Mucosa of descending colon (tissue), 3 donors: ENCODE measurements at places on chromosomes 16 and 17. TPM values are rescaled to one million over a fixed set of nuclear protein-coding genes. Genes with fewer than 3 reads are reported as not detected.

Gene CCL7
- total RNA-seq = not detected

Gene ADGRG3
- total RNA-seq = 3.4 TPM

DNA sequence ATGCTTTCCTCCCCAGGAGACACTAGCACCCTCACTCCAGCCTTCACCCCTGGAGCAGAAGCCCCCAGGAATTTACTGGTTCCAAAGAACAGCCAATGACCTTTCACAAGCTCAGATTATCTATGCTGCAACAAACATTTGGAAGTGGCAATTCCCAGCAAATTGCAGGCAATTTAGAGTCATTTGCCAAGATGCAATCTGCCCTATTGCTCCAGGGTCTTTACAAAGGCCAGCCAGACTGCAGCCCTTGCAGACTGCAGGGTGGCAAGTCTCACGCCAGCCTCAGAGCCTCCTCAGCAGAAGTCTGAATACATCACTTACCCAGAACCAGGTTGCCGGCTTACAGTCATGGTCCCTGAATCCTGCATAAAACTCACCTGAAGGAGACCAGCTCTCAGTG, 21.8 kb downstream of the AXIN1 start:
- DNase-seq = no peak

DNA sequence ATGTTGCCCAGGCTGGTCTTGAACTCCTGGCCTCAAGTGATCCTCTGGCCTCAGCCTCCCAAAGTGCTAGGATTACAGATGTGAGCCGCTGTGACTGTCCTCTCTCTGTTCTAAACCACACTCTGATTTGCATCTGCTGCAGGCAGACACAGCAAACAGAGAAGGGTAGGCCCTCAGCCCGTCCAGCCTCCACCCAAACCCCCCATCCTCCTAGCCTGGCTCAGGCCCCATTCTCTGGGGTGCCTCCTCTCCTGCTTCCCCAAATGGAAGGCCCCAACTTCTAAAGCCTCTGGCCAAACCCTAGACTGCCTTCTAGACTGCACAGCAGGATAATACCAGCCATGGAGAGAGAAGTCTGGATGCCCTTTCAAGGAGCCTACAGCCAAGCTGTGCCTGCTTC, 4.1 kb upstream of the GFAP start:
- DNase-seq = peak; percentile 2

Gene SPNS2
- 11.0 TPM for total RNA-seq

DNA sequence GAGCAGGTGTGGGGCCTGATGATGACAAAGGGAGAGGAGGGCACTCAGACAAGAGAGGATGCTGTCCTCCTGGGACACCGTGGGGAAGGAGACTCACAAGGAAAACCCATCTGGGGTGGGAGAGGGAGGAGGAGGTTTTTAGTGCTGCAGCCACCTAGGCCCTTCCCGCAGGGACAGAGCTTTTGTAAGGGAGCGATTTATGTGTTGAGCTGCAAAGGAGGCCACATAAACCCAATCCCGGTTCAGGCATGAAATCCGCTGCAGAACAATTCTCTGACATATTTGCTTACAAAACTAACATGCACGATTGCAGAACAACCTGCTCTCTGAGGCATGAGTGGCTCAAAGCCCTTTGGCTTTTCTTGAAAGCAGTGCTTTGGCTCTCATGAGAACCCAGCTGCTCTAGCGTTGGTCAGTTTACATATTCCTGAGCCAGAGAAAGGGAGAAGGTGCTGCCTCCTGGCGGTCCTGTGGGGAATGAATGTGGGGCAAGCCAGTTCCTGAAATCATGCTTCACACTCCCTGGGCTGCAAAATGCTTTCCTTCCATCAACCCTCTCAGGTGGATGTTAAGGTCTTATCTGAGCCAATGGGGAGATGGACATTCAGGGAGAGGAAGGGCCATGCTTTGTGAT, 122.4 kb upstream of the NLRP1 start:
- DNase-seq = peak; percentile 76

Gene ZNF18
- total RNA-seq = 8.1 TPM

DNA sequence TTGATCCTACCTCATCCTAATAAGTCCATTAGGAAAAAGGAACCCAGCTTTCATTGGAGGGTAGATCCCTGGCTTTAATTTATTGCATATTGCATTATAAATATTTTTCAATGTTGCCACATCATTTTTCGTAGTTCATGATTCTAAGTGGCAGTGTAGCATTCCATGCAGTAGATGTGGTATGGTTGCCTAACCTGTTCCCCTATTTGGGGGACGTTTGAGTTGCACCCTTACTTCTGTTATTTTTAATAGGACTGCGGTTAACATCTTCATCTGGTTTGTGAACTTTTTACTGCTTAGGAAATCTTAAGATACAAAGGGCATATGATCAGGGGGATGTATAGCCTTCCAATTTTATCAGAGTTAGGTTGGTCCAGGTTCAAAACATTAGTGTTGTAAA, 5.4 kb downstream of the SCPEP1 start:
- DNase-seq = no peak

DNA sequence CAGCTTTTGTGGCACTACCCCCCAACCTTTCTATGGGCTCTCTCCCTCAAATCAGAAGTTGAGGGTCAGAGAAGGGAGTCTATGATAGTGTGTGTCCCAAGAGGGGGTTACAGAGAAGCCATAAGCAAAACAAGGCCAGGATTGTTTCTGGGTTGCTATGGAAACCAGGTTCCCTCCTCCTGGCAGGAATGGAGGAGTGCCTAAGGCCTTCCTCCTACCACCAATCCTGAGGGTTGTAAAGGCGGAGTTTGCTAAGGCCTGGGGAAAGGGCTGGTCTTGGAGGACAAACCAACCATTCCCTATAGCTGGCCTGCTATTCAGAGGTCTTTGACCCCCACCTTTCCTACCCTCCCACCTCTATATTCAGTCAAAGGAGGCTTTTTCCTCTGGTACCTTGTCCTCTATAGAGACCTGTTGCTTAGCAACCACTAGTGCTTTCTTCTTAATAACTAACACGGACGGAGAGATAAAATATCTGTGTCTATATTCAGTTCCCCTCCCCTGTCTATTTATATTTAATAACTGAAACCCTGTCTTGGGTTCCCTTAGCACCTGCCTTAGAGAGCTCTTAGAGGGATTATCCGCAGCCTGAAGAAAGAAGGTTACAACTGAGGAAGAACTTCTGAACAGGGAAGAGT, 43.4 kb downstream of the NEUROD2 start:
- DNase-seq = no peak

DNA sequence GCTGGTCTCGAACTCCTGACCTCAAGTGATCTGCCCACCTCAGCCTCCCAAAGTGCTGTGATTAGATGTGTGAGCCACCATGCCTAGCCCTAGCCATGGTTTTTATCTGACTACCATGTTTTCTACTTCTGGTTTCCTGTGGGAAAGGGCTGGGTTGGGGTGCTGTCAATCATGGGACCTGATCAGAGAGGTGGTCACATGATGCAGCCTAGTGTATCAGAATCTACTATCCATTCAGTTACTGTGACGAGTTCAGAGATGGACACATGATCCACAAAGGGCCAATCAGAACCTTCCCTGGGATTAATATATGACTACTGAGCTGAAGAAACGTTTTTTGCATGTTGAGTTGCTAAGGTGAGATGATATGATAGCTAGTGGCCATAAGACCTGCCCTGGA, 59.1 kb downstream of the ABCC6 start:
- DNase-seq = no peak

DNA sequence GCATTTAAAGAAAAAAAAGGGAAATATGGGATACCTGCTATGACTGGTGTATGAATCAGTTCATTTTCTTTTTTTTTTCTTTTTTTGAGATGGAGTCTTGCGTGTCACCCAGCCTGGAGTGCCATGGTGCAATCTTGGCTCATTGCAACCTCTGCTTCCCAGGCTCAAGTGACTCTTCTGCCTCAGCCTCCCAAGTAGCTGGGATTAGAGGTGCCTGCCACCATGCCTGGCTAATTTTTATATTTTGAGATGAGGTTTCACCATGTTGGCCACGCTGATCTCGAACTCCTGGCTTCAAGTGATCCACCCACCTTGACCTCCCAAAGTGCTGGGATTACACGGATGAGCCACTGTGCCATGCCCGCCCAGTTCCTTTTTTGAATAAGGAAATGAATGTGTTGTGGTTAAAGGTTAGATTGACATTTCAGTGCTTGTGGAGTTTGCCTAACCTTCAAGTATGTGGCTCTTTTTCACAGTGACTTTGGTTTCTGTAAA, 7.7 kb downstream of the HAPSTR1 start:
- DNase-seq = no peak

Gene ALDH3A1
- 5.9 TPM for total RNA-seq

DNA sequence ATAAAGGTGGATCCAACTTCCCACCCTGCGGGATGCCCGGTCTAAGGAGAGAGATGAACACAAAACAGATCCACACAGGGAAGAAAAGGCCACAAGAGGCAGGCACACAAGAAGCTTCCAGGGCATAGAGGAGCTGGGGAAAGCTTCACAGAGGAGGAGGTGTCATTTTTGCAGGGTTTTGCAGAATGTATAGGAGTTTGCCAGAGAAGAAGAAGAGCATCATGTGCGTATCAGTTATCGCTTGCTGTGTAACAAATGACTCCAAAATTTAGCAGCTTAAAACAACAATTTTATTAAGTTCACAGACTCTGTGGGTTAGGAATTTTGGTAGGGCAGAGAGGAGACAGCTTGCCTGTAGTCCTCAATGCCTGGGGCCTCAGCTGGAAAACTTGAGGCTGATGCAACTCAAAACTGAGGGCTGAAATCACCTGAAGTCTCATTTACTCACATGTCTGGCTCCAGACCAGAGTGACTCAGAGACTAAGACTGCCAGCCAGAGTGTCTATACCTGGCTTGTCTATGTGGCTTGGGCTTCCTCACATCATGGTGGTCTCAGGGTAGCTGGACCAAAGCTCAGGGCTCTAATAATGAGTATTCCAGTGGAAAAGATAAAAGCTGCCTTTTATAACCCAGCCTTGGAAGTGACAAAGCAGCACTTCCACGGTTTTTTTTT, 33.9 kb upstream of the ZNF423 start:
- DNase-seq = no peak

Gene RHBDF1
- total RNA-seq = 27.2 TPM

Gene MT1H
- total RNA-seq = 1.5 TPM

Gene CDK3
- total RNA-seq = 7.9 TPM

Gene MPP2
- 0.55 TPM for total RNA-seq

GRCh38 chr16:89308391-89309333, 91.2 kb downstream of the ZNF778 start:
- DNase-seq = no peak

DNA sequence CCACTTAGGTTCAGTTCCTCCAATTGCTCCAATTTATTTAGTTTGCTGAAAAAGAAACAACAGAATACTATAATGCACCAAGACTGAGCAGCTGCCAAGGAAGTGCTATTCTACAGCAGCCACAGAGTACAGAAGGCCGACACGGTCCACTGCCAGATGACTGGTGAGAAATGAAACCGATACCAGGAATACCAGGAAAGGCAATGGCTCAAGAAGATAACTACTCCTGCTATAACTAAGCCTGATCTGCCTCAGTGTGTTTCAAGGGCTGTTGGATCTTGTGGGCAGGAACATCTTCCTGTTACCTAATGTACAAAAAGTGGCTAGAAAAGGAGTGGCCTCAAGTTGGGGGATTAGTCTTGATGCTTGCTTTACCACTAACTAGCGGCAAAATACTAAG, 32.8 kb downstream of the MARVELD3 start:
- DNase-seq = no peak

- no peak for DNase-seq
These were observed 409.9 kb downstream of the KCNJ18 start for GRCh38 chr17:22102177-22102576.

Gene ATP2A1
- total RNA-seq = 1.7 TPM

GRCh38 chr16:81318711-81319110, 3.9 kb downstream of the GAN start:
- DNase-seq = no peak

DNA sequence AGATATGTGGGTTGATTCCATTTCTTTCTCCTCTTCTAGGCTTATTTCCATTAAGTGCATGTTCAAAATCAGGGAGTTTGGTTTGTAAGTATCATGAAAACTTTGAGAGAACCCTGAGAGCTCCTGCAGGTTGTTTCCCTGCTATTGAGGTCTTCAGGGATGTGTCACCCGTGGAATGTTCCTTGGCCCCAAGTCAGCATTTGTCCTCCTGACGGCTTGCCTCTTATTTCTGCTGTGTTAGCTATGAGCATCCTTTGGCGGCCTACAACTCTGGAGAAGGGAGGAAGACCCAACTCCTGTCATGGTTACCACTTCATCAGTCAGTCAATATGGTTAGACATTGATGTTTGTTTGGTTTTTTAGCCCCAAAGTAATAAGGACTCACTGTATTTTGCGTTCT, 180.8 kb downstream of the FTO start:
- DNase-seq = no peak

- no peak for DNase-seq
These were observed 205.6 kb downstream of the XYLT1 start for GRCh38 chr16:17265154-17265553.

- no peak for DNase-seq
These were observed 16.2 kb upstream of the THAP11 start for GRCh38 chr16:67825906-67826305.

Gene BRIP1
- total RNA-seq = 3.2 TPM

DNA sequence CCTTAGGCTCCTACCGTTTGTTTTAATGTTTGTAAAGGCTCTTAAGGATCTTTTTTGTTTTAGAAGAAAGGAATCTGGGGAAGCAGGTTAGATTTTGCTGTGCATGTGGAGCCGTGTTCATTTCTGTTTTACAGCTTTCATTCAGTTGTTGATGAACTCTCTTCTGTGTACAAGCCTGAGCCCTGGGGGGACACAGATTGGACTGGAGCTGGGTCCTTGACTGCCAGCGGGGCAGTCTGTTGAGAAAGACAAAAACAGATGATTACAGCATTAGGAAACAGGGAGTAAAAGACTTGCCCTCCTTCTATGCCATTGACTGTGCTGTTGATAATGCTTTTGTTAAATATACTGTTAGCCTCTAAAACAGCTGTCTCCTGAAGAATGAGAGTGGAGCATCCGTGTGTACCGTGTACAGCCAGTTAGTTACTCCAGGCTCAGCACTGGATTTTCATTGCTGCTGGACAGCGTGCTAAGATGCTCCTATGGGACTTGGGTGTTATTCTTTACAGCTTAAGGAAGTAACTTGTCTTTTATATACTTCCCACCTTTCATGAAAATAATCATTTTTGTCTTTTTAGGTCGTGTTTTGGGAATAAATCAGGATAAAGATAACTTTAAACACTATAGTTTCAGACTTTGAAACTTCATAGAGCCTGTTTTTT, 3.2 kb downstream of the MAP1LC3B start:
- DNase-seq = no peak

GRCh38 chr16:64615630-64616280, 506.1 kb downstream of the CDH11 start:
- no peak for DNase-seq

DNA sequence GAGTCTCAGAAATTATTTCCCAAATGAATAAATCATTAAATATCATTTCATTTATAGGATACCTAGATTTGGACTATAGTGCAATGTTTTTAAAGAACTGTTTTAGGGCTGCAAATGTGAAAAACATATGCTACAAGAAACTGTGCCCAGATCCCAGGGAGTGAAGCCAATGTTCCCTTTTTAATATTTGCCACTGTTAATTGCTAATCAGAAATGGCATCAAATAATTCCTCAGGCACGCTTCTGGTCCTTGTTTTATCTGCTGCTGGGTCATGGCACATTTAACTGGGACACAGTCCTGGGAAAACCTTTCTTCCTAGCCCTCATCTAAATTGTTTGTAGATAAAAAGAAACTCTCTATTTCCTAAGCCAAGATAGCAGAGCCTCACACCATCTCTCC, 79.3 kb upstream of the CNTNAP4 start:
- DNase-seq = no peak

Gene ZNF785
- total RNA-seq = 14.7 TPM

- DNase-seq = no peak
These were observed 2.9 kb downstream of the KRT39 start for GRCh38 chr17:40963838-40964237.

- peak; percentile 78 for DNase-seq
These were observed 7.6 kb downstream of the RHBDF2 start for GRCh38 chr17:76493505-76494167.

- no peak for DNase-seq
These were observed 508 bp downstream of the FLCN start for GRCh38 chr17:17236295-17237025.
